ENCODE measurements at places on chromosomes 2 and 18. TPM values are rescaled to one million over a fixed set of nuclear protein-coding genes. Genes with fewer than 3 reads are reported as not detected.

- no peaks in the 10 kb centered on the region for H3K27me3 ChIP-seq
- H3K4me1 ChIP-seq = peaks cover 23% of the 10 kb centered on the region
- no peak for DNase-seq
- H3K36me3 ChIP-seq = no peaks in the 10 kb centered on the region
Measured at GRCh38 chr2:226836548-226836885, 663 bp downstream of the RHBDD1 start.

DNA sequence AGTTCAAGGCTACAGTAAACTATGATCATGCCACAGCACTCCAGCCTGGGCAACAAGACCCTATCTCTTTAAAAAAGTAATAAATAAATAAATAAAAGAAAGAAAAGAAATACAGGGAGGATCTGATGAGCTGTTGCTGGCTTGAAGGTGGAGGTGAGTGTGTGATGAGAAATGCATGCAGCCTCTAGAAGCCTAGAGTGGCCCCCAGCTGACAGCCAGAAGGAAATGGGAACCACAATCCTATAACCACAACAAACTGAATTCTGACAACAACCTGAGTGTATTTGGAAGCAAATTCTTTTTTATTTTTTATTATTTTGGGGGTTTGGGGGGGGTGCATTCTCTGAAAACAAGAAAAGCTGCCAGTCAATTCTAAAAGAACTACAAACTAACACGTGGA is 14.6 kb downstream of the NOL10 start:
- no peaks in the 10 kb centered on the region for H3K4me1 ChIP-seq
- H3K4me3 ChIP-seq = no peak overlapping the region
- H3K27me3 ChIP-seq = no peaks in the 10 kb centered on the region
- H3K27ac ChIP-seq = no peak overlapping the region
- no peak for DNase-seq

Gene LRRTM1
- total RNA-seq = not detected

DNA sequence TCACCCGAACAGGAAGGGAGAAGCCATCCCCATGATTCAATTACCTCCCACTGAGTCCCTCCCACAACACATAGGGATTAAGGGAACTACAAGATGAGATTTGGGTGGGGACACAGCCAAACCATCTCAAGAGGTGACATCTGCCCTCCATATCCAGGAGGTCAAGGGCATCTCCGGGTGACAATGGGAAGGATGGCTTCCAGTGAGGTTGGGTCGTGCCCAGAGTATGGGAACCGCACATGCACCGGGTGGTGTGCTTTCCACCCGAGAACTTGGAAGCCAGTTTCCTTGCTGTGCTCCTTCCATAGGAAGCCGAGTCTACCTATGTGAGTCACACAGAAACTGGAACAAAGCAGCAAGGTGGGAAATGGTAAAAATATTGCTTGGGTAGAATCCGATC is 216.9 kb upstream of the SALL3 start:
- no peaks in the 10 kb centered on the region for H3K4me1 ChIP-seq
- H3K27ac ChIP-seq = no peak overlapping the region
- H3K36me3 ChIP-seq = no peaks in the 10 kb centered on the region
- no peaks in the 10 kb centered on the region for H3K27me3 ChIP-seq

- peaks cover 32% of the 10 kb centered on the region for H3K4me1 ChIP-seq
- peak overlapping the region; percentile 8 for H3K4me3 ChIP-seq
- H3K27ac ChIP-seq = peak overlapping the region; percentile 97
- H3K27me3 ChIP-seq = no peaks in the 10 kb centered on the region
Measured at GRCh38 chr18:12628706-12629702, 28.9 kb downstream of the SPIRE1 start.

DNA sequence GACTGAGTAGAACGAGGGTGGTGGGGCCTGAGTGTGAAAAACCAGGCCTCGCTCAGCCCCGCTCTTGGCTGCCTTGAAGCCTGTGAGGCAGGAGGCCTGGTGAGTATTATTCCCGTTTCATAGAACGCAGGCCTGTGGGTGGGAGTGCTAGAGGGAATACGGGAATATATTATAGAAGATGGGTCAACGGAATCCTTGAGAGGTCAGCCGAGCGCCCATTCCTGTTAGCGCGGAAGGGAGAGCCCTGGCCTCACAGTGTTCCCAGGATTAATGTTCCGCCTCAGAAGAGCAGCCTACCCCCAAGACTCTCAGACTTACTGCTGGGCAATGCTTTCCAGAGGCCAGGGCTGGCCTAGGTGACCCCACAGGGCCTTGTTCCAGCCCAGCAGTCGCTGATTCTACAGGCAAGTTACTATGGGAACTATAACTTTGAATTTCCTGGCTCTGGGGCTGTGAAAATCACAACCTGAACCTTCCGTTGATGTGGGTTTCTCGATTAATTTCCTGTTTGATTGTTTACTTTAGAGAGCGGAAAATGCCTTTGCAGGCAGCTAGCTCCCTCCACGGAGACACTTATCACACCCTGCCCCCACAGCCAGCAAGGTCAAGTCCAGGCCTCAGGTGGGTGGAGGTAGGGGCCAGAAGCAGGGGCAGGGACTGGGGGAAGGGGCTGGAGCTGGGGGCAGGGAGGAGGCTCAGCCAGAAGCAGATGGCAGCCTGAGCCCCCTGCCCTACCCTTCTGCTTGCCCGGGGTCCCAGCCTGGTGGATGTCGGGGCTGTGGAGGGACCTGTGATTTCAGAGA is 108.3 kb downstream of the SMAD7 start:
- DNase-seq = peak; percentile 77
- H3K4me1 ChIP-seq = peaks cover 88% of the 10 kb centered on the region
- H3K27me3 ChIP-seq = no peaks in the 10 kb centered on the region
- H3K4me3 ChIP-seq = no peak overlapping the region
- peak overlapping the region; percentile 85 for H3K27ac ChIP-seq

GRCh38 chr2:68737711-68738110 is 3.1 kb downstream of the ARHGAP25 start:
- H3K36me3 ChIP-seq = no peaks in the 10 kb centered on the region
- no peaks in the 10 kb centered on the region for H3K27me3 ChIP-seq
- no peak overlapping the region for H3K4me3 ChIP-seq

DNA sequence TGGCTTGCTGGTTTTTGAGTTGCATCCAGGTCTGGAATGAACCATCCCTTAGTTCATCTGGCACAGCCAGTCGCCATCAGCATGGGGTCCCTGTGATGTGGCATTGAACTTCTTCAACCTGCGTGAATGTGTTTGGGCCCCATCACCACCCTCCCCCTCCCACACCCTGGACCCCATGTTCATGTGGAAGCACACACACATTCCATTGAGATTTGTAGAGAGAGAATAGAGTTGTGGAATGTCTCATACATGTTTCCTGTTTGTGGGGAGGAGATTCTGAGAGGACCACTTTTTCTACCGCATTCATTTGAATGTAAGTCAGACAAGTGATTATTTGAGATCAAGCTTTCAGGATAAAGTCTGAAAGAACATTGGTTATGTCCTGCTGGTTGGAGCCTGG is 117.6 kb upstream of the EML6 start:
- peaks cover 5% of the 10 kb centered on the region for H3K36me3 ChIP-seq
- H3K27me3 ChIP-seq = no peaks in the 10 kb centered on the region
- DNase-seq = no peak
- H3K4me1 ChIP-seq = peaks cover 87% of the 10 kb centered on the region

DNA sequence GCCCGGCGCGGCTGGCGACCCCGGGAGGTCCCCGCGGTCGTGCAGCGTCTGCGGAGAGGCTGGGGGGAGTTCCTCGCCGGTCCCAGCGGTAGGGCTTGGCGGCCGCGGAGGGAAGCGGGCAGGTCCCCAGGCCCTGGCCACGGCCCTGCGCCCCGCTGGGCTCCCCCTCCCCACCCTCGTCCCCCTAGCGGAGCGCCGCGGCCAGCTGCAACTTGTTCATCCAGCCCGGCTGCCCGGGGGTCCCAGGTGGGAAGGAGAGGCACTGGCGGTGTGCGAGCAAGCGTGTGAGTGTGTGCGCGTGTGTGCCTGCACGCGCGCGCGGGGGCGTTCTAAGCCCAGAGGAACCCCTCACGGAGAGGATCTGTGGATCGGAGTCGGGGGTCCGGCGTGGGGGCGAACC is 1.3 kb downstream of the PTPRM start:
- H3K27ac ChIP-seq = peak overlapping the region; percentile 94
- peak; percentile 89 for DNase-seq
- H3K27me3 ChIP-seq = no peaks in the 10 kb centered on the region
- H3K4me3 ChIP-seq = peak overlapping the region; percentile 86
- peaks cover 48% of the 10 kb centered on the region for H3K4me1 ChIP-seq

DNA sequence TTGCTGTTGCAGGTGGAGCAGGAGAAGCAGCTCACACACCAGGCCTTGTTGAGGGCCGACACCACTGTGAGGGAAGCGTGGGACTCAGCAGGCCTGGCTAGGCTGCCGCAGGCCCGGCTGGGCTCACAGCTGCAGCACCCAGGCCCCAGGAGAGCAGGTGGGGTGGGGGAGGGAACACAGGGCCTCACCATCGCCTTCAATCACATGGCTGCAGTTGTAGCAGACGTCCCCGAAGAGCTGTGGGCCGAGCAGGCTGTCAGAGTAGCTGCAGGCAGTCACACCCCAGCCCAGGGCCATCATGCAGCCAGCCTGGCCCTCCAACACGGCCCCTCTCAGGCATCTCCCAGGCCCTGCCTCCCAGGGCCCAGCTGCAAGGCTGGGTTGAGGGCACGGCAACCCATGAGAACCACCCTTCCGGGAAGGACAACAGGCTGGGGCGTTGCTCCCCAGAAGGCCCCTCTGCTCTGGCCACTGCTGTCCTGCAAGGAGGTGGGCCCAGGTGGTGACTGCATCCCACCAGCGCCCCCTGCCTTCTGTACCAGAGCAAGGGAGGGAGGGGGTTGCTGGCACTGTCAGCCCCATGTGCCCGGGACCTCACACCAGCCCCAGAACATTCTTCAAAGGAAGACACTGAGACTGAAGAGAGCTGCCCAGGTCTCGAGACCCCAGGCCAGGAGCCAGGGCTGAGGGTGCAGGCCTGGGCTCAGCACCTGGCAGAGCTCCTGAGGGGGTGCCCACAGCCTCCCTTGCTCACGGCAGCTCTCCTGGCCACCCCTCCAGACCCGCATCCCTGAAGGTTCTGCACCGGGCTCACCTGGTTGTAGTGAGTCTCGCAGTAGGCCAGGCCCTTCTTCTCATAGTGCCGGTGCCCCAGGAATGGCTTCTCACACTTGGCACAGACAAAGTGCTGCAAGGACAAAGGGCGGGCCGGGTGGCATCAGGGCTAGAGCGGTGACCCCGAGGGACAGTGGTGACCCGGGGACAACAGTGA is 5.6 kb upstream of the GPR17 start:
- no peak overlapping the region for H3K4me3 ChIP-seq
- H3K27ac ChIP-seq = peak overlapping the region; percentile 12
- H3K27me3 ChIP-seq = no peaks in the 10 kb centered on the region
- peaks cover 32% of the 10 kb centered on the region for H3K4me1 ChIP-seq
- DNase-seq = no peak
- peaks cover 1% of the 10 kb centered on the region for H3K36me3 ChIP-seq

DNA sequence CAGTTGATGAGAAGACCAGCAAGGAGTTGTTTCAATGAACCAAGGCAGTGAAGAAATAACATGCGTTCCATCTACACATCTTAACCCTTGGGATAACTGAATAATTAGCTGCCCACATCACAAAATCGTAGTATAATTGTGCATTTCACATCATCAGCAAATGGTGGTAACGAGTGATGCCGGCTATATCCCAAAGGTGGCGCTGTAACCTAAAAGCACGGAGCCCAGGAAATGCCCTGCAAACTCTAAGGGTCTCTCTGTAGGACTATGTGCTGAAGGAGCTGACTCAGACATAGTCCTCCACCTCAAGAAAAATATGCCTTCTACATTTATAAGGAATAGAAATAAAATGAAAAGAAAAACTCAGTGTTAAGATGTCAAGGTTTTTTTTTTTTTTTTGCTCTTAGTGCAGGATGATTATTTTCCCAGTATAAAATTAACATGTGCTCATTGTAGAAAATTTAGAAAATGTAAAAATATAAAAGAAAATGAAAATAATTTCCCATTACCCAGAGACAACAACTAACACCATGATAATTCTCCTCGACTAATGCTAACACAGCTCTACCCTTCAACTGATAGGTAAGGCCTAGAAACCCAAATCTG is 23.1 kb upstream of the DSG3 start:
- no peak overlapping the region for H3K4me3 ChIP-seq
- no peaks in the 10 kb centered on the region for H3K36me3 ChIP-seq
- H3K27ac ChIP-seq = no peak overlapping the region
- no peak for DNase-seq
- no peaks in the 10 kb centered on the region for H3K4me1 ChIP-seq
- H3K27me3 ChIP-seq = peaks cover 6% of the 10 kb centered on the region

DNA sequence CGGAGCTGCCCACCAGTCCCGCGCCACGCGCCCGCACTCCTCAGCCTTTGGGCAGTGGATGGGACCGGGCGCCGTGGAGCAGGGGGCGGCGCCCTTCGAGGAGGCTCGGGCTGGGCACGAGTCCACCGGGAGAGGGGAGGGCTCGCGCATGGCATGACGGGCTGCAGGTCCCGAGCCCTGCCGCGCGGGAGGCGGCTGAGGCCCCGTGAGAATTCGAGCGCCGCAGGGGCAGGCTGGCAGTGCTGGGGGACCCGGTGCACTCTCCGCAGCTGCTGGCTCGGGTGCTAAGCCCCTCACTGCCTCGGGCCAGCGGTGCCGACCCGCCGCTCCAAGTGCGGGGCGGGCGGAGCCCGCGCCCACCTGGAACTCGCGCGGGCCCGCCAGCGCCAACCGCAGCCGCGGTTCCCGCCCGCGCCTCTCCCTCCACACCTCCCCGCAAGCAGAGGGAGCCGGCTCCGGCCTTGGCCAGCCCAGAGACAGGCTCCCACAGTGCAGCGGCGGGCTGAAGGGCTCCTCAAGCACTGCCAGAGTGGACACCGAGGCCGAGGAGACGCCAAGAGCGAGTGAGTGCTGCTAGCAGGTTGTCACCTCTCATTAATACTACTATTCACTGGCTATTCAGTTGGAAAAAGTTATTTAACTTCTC is 3.6 kb upstream of the TTC21B start:
- H3K36me3 ChIP-seq = no peaks in the 10 kb centered on the region
- no peak overlapping the region for H3K4me3 ChIP-seq
- no peaks in the 10 kb centered on the region for H3K27me3 ChIP-seq
- DNase-seq = no peak

Gene SLC9A4
- not detected for total RNA-seq

- peaks cover 16% of the 10 kb centered on the region for H3K27me3 ChIP-seq
- H3K4me3 ChIP-seq = peak overlapping the region; percentile 75
- peaks cover 32% of the 10 kb centered on the region for H3K4me1 ChIP-seq
- no peak for DNase-seq
Measured at GRCh38 chr2:10078704-10079265, 1.4 kb downstream of the CYS1 start.

- no peaks in the 10 kb centered on the region for H3K36me3 ChIP-seq
- H3K27ac ChIP-seq = no peak overlapping the region
- no peak overlapping the region for H3K4me3 ChIP-seq
- H3K27me3 ChIP-seq = no peaks in the 10 kb centered on the region
Measured at GRCh38 chr2:9815844-9816279, 27.4 kb upstream of the TAF1B start.

Gene CFC1
- total RNA-seq = not detected

Gene ANKRD30BL
- total RNA-seq = not detected

Gene ST8SIA5
- 0.36 TPM for total RNA-seq

Data from chondrocyte (in vitro differentiated cells).